ENCODE measurements at places on chromosomes 13 and 19.

DNA sequence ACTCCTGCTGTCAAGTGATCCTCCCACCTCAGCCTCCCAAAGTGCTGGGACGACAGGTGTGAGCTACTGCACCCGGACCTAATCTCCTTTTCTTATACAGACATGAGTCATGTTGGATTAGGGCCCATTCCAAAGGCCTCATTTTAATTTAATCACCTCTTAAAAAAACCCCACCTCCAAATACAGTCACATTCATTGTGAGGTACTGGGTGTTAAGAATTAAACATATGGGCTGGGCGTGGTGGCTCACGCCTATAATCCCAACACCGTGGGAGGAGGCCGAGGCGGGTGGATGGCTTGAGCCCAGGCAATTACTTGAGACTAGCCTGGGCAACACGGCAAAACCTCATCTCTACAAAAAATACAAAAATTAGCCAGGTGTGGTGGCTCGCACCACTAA, 46.6 kb downstream of the PIN1 start:
- DNase-seq: no peak

DNA sequence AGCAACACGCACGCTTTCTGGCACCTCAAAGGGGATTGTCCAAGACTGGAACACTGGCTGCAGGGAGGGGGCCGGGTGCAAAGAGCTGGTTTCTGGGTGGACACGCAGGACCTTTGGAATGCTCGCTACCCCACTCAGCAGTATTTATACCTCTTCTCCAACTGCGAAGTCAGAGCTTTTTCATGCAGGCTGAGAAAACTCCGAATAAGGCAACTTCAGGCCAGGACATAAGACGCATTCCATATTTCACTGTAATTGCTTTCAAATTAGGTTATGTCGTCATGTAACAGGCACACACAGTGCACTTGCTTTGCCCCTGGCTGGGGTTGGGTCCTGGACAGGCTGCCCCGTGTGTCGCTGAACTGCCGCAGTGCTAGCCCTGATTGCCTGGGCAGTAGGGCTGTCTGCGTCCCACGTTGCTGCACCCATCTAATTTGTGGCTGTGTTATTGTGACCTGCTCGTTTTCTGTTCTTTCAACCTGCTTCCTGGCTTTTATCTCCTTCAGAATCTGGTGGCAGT, 44.5 kb downstream of the ACTN4 start:
- DNase-seq: peak; percentile 96

DNA sequence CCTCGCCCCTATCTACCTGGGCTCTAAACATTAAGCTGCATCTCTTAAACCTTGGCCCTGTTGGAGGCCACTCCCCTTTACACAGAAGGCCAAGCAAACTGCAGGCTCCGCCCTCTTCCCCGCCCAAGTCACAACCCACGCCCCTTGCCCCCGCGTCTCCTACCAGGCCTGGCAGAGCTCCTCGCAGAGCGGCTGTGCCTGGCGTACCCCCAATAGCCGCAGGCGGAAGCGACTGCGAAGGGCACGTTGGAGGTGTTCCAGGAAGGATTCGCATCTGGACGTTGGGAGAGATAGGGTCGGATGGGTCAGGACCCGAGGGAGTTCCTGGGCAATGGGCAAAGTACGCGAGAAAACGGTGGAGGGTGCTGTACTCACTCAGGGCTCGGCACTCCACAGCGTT, 5.9 kb downstream of the RTBDN start:
- no peak for DNase-seq

DNA sequence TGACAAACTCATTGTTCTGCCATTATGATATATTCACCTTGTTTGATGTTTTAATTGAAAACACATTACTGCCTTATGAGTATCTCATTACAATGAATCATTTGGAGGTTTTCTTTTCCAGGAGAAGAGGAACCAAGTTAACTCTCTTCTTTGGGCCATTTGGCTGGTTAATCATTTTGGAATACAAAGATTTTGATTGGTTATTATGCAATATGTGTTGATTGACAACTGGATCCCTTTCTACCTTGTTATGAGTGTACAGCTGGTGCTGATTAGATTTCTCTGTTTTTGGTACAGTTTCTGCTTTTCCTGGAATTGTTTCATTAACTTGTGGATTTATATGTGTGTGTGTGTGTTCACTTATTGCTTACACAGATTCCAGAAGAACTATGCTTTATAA, 49.2 kb upstream of the RGCC start:
- no peak for DNase-seq

DNA sequence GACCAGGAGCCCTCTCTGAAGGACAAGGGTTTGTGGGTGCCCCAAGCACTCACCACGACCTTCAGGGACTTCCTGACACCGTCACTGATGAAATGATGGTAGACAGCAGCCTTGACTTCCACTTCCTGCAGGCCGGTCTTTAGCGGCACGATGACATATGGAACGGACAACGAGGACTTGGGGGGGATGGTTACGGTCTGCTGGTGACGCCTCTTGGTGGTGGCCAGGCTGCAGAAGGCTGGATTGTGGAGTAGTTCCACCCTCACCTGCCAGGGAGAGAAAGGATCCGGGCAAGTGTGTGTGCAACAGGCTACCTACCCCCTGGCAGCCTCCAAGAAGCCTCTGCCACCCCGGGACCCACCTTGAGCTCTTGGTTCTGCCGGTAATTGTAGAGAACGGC, 23.2 kb downstream of the C3 start:
- no peak for DNase-seq

GRCh38 chr13:93927431-93927830, 552.1 kb downstream of the DCT start:
- DNase-seq: no peak

GRCh38 chr13:103184413-103184812, 118.2 kb upstream of the SLC10A2 start:
- DNase-seq: no peak

- no peak for DNase-seq
Observed at GRCh38 chr13:43373400-43373799, 350.0 kb downstream of the DNAJC15 start.

- DNase-seq: peak; percentile 68
Observed at GRCh38 chr19:532561-533363, 1.2 kb downstream of the CDC34 start.

DNA sequence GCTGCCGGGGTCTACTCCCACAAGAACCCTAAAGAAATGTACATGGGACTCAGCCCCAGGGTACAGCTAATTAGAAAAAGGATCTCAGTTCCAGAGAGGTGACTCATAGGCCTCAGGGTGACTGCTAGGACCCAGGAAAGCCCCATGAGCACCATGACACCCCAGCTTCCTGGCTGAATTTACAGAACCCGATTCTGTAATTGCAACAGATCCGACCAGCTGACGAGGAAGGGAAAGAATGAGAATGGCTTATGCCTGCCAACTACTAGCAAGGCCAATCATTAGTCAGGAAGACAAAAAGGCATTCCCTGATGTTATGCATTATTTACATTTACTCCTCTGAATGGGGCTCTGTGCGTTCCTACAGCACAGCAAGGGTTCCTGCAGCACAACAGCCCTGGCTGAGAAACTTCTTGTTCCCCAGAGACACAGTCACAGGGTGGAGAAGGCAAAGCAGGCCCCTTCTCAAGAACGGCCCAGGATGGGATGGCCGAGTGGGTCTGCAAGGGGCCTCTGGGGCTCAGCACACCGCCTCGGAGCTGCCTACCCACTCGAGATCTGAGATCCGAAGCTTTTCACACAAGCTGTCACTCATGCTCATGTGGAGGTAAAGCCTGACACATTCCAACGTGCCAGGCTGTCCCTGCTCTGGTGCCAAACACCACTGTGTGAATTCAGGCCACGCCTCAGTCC, 27.2 kb downstream of the PBX4 start:
- DNase-seq: peak; percentile 91

GRCh38 chr19:8416796-8417195, 3.7 kb downstream of the MARCHF2 start:
- no peak for DNase-seq

- no peak for DNase-seq
Observed at GRCh38 chr13:38718374-38718773, 31.5 kb downstream of the FREM2 start.

- DNase-seq: peak; percentile 91
Observed at GRCh38 chr13:98997738-98998641, 20.1 kb upstream of the DOCK9 start.

- peak; percentile 29 for DNase-seq
Observed at GRCh38 chr19:14003251-14004055, 2.7 kb downstream of the RFX1 start.

GRCh38 chr19:49859682-49860335, 7.6 kb downstream of the PNKP start:
- no peak for DNase-seq

GRCh38 chr13:90623318-90624011, 724.0 kb upstream of the MIR17HG start:
- no peak for DNase-seq

GRCh38 chr19:51210191-51210784, 14.6 kb upstream of the CD33 start:
- no peak for DNase-seq

DNA sequence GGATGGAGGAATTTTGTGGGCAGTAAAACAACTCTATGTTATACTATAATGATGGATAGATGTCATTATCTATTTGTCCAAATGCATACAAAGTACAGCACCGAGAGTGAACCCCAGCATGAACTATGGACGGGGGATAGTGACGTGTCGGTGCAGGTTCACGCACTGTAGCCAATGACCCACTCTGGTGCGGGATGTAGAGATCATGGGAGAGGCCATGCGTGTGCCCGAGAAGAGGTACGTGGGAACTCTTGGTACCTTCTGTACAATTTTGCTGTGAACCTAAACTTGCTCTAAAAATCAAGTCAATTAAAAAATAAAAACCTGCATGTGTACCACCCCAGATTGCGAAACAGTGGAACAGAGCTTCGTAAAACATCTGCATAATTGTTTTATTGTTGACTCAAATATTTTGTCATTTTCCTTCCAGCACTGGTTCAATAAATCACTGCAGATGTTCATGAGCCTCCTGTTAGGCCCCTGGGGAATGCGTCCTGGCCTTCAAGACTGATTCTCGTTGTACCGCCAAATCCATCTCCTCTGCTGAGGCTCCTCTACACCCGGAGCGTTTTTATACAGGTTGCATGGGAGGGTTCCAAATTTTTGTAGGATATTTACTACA, 30.9 kb downstream of the COL4A1 start:
- DNase-seq: no peak

- no peak for DNase-seq
Observed at GRCh38 chr13:35603593-35604285, 127.2 kb upstream of the MAB21L1 start.

DNA sequence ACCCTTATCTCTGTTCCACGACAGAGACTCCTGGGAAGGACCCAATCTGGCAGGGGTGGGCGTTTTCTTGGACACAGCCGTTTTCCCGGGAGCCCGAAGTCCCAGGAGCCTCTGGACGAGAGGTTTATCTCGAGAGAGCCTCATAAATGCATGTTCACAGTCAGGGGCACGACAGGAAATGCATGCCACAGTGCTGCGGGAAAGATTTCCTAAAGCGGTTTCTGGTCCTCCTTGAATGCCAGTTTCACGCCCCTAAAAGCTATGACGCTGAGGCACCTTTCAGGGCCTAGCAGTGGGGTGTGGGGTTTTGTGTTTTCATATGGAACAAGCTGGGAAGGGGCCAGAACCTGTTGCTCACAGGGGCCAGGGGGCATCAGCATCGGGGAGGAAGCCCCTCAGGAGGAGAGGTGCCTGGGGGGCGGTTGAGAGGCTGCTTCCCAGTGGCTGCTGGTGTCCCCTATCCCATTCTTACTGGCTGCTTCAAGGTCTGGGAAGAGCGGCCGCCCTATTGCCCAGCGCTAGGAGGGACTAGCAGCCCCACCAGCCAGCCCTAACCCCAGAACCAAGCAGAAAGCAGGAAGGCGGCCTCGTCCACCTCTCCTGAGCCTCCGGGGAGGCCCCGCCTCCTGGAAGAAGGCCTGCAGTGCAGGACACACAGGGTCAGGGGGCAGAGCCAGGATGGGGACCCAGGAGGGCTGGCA, 157.0 kb downstream of the KDM4B start:
- DNase-seq: no peak

Measured in kidney tubule cell (primary cell).